ENCODE measurements at places on chromosomes 5 and 9. TPM values are rescaled to one million over a fixed set of nuclear protein-coding genes. Genes with fewer than 3 reads are reported as not detected.

ANXA2R gene
- polyA plus RNA-seq, result 46.4 TPM

BARX1 gene
- polyA plus RNA-seq, result not detected

MEIKIN gene
- not detected for polyA plus RNA-seq

NTRK2 gene
- polyA plus RNA-seq, result not detected

FOXD4 gene
- polyA plus RNA-seq, result not detected

TEX48 gene
- not detected for polyA plus RNA-seq

ROR2 gene
- 0.05 TPM for polyA plus RNA-seq

ITGA2 gene
- polyA plus RNA-seq, result 0.03 TPM

GTF2H2 gene
- 6.4 TPM for polyA plus RNA-seq

PPIC gene
- not detected for polyA plus RNA-seq

NMUR2 gene
- not detected for polyA plus RNA-seq

POLR3G gene
- 0.95 TPM for polyA plus RNA-seq

ARHGEF39 gene
- 4.0 TPM for polyA plus RNA-seq

CNTLN gene
- not detected for polyA plus RNA-seq

ZBTB26 gene
- not detected for polyA plus RNA-seq

TLR4 gene
- polyA plus RNA-seq, result 1.7 TPM

APBB3 gene
- not detected for polyA plus RNA-seq

DRD1 gene
- polyA plus RNA-seq, result not detected

CDKN2B gene
- polyA plus RNA-seq, result 0.43 TPM

TYRP1 gene
- polyA plus RNA-seq, result not detected

SAXO1 gene
- polyA plus RNA-seq, result 0.21 TPM

RASGEF1C gene
- not detected for polyA plus RNA-seq

KLHL3 gene
- 2.7 TPM for polyA plus RNA-seq
